ENCODE measurements at places on chromosomes 7 and 10.

DNA sequence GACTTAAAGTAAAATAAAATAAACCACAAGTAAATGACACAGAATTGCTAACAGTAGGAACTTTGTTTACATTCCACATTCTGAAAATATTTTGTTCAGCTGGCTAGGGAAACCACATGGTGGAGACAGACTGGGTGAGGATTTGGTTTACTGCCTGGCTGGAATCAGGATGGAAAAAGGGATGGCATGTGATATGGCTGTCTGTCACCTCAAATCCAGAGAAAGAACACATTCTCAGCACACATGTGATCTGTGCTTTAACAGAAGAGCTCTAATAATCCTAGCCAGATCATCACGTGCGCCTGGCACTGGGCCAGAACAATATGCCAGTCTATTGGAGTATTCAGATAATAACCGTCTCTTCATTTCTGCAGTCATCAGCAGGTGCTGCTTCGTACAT lies 90.9 kb upstream of the PIP4K2A start:
- no peak for DNase-seq

DNA sequence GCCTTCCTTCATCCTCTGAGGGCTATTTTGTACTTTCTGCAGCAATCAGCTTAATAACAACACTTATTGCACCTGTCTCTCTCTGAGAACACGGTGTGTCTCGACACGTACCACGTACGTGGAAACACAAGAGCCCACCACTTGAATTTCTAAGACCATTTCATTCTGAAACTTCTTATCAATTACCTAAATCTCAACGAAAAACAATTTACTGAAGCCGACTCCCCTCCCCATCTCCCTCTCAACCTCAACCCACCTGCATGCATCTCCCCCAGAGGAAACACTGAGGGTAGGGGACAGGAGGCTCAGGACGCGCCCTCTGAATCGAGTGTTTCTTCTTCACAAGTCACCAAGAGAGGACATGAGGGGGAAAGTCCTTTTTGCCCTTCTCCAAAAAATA lies 278.6 kb downstream of the USP6NL start:
- no peak for DNase-seq

DNA sequence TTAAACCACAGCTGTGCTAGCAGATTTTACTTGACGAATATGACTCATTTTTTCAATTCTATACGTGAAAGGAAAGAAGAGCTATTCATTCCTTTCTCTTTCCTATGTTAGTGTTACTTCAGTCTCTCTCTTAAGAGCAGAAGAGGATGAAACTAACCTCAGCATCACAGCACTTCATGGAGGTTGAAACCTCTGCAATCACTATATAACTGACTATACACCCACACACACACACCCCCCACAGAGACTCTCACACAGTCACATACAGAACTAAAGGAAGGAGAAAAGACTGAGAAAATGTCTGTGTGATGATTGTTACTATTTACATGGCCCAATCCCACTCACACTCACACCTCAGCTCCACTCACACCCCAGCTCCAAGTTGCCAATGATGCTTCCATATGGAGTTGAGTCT lies 104.2 kb downstream of the KIF20B start:
- DNase-seq: peak; percentile 39

DNA sequence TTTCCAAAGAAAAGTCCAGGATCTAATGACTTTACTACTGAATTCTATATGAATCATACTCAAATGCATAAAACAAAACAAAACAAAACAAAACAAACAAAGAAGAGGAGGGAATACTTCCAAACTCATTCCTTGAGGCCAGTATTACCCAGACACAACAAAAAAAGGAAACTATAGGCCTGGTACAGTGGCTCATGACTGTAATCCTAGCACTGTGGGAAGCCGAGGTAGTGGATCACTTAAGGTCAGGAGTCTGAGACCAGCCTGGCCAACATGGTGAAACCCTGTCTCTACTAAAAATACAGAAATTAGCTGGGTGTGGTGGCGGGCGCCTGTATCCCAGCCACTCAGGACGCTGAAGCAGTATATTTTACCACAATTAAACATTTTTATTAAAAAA lies 114.6 kb downstream of the NRBF2 start:
- no peak for DNase-seq

DNA sequence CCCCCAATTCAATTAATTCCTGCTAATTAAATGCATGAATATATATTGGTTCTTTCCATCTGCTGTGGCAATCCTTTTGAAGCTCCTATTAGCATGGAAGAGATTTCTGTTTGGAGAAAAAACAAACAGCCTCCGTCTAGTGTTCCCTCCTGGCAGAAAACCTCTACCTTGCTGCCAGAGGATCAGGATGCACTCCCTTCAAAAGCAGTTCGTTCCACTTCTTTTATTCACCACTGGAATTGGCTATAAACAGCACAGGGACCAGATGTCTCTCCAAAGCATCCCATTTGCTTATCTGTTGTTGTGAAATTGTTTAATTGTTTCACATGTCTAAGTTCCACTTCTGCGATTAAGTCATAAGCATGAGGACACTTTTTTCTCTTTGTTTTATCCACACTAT lies 77.8 kb upstream of the PTN start:
- DNase-seq: no peak

- DNase-seq: no peak
Observed at GRCh38 chr10:21720090-21720489, 186.1 kb downstream of the MLLT10 start.

- DNase-seq: peak; percentile 92
Observed at GRCh38 chr10:46030091-46030937, at the start of gene NCOA4. NCOA4 (minus strand) TSS chr10:46030623; CDS start chr10:46016680, 13,943 bp downstream.

- DNase-seq: no peak
Observed at GRCh38 chr10:95756041-95756761, at the start of gene ENTPD1. ENTPD1 (plus strand) TSS chr10:95756163; CDS start chr10:95756240, 77 bp downstream.

DNA sequence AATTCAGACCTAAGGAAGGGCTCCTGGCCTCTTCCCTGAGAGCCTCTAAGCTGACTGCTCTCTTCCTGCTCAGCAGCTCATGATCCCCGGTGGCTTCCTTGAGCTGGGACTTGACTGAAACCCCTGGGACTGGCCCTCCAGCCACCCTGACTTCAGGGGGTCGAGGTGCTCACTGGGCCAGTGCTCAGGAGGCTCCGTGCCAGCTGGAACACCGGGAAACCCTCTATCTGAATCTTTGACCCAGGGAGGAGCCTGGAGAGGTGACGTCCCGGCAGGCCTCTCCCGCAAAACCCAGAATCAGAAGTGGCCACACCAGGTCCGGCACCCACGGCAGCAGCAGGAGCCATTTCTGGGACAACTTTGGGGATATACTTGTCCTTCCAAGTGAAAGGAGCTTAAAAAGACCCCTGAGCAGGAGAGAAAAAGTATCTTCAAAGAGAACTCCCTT lies 110.7 kb downstream of the WDR37 start:
- DNase-seq: no peak

All from stimulated activated CD4-positive, alpha-beta T cell treated with anti-CD3 and anti-CD28 coated beads, Interleukin-4, amount 100 ng/mL, for 4 hours (primary cell).